ENCODE measurements at places on chromosomes 1 and 21. TPM values are rescaled to one million over a fixed set of nuclear protein-coding genes. Genes with fewer than 3 reads are reported as not detected.

SGIP1 gene
- total RNA-seq: 0.72 TPM

TMEM51 gene
- total RNA-seq: 12.2 TPM

RHOU gene
- 8.9 TPM for total RNA-seq

TMEM240 gene
- total RNA-seq: 1.0 TPM

SLC9C2 gene
- not detected for total RNA-seq

ANGEL2 gene
- total RNA-seq: 38.4 TPM

ETV3L gene
- not detected for total RNA-seq

CCDC185 gene
- total RNA-seq: not detected

S100A9 gene
- 11.0 TPM for total RNA-seq

TEX38 gene
- not detected for total RNA-seq

FCRL6 gene
- 0.49 TPM for total RNA-seq

L1TD1 gene
- 0.16 TPM for total RNA-seq

PLEKHA6 gene
- total RNA-seq: 15.4 TPM

Data from suprapubic skin (tissue), 4 donors.